Activated CD4-positive, alpha-beta T cell treated with anti-CD3 and anti-CD28 coated beads, Interleukin-2, Interleukin-4, amounts not matched to agents 100 ng/mL and 50 ng/mL, durations not matched to agents 16 hours and 8 hours (primary cell): ENCODE measurements at places on chromosomes 5 and 9.

DNA sequence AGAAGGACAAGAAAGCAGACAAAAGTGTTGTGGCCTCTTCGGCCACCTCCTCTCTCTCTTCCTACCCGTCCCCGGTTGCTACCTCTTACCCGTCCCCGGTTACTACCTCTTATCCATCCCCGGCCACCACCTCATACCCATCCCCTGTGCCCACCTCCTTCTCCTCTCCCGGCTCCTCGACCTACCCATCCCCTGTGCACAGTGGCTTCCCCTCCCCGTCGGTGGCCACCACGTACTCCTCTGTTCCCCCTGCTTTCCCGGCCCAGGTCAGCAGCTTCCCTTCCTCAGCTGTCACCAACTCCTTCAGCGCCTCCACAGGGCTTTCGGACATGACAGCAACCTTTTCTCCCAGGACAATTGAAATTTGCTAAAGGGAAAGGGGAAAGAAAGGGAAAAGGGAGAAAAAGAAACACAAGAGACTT, 2.4 kb downstream of the EGR1 start:
- DNase-seq = no peak

DNA sequence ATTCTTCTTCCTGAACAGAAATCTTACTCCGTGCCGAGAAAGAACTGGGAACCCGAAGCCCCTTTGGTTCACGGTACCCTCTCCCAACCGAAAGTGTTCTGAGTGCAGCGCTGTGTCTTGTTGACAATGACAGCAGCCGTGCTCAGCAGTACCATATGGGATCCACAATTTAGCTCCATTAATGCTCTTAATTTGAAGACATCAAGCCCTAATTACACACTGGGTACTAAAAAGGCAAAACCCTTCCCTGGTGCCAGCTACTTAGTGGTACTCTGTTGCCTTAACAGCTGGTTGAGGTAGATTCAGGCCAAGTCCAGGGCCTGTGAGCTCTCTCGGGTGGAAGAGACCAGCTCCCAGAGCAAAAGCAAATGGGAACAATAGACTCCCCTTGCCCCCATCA, 24.5 kb downstream of the DDX31 start:
- DNase-seq = no peak

- peak; percentile 75 for DNase-seq
Measured at GRCh38 chr5:94700592-94700991, 82.1 kb downstream of the SLF1 start.

GRCh38 chr9:113481176-113481787, 17.8 kb downstream of the RGS3 start:
- DNase-seq = no peak

- no peak for DNase-seq
Measured at GRCh38 chr9:129124506-129125069, 13.4 kb downstream of the PTPA start.

DNA sequence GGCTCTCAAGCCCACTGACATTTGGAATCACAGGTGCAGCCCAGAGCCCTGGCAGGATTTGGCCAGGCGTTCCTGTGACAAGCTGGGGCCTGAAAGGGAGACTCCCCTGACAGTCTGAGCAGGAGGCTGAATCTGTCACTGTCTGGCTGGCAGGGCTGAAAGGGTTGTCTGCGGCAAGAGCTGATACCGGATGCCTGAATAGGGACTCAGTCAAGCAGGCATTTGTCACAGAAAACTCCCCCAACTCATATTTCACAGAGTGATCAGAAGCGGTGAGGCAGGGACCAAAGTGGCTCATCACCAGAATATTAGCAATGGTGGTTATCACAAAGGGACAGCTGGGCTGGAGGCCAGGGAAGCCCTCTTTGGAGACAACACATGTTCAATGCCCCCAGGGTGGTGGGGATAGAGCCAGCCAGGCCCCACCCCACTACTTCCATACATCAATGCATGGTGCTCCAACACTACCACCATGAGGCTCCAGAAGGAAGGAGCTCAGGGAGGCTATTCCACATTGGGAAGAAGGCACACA, 295.5 kb downstream of the DTWD2 start:
- DNase-seq = no peak

DNA sequence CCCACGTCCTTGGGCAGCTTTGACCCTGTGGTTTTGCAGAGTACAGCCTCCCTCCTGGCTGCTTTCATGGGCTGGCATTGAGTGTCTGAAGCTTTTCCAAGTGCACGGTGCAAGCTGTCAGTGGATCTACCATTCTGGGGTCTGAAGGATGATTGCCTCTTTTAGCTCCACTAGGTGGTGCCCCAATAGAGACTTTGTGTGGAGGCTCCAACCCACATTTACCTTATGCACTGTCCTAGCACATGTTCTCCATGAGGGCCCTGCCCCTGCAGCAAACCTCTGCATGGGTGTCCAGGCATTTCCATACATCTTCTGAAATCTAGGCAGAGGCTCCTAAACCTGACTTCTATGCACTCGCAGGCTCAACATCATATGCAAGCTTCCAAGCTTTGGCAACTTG, 644.2 kb upstream of the CDH9 start:
- DNase-seq = no peak

DNA sequence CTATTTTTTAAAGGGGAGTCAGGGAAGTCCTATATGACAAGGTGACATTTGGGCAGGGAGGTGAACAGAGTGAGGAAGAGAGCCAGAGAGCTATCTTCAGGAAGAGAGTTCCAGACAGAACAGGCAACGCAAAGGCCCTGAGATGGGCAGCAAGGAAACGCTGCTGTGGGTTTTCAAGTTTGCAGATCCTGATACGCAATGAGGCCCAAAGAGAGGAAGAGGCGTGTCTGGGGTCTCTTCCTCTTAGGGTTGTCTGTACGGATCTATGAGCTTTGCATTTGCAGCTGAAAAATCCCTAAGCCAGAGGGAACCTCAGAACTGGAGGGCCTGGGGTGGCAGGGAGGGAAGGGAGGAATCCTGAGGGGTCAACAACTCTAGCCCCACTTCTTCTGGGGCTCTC, 13.6 kb downstream of the FAT2 start:
- no peak for DNase-seq

DNA sequence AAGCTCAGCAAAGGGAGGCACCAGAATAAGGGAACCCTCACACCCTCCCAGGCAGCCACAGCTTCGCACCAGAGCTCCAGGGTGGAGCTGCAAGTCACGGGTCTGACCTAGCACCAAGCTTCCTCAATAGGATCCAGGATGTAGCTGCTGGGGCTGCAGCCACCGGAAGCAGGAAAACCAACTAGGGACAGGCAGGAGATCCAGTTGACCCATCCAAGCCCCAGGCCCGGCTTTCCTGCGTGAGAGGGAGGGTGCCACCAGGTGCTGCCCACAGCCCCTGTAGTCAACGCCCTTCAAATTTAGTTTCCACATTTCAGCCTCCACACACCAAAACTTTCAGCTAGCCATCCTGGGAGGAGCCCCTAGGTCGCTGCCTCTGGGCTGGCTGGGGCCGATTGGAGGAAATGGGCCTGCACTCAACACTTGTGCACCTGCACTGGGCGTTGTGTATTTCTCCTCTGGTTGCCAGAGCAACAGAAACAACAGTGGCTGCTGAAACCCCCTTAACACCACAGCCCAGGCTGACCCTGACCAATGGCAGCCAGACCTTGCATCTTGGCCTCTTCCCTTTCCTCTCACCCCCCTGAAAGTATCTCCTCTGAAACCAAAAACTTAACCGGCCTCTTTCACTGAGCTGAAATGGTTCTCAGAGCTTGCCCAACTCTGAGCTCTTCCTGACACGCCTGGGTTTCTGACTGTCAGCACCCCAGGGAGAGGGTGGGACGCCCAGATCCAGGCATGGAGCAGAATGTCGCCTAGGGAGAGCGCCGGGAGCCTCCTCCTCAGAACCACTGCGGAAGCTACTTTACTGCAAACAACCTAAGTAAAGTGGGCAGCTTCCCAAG, 226.5 kb upstream of the MAP3K1 start:
- peak; percentile 34 for DNase-seq

DNA sequence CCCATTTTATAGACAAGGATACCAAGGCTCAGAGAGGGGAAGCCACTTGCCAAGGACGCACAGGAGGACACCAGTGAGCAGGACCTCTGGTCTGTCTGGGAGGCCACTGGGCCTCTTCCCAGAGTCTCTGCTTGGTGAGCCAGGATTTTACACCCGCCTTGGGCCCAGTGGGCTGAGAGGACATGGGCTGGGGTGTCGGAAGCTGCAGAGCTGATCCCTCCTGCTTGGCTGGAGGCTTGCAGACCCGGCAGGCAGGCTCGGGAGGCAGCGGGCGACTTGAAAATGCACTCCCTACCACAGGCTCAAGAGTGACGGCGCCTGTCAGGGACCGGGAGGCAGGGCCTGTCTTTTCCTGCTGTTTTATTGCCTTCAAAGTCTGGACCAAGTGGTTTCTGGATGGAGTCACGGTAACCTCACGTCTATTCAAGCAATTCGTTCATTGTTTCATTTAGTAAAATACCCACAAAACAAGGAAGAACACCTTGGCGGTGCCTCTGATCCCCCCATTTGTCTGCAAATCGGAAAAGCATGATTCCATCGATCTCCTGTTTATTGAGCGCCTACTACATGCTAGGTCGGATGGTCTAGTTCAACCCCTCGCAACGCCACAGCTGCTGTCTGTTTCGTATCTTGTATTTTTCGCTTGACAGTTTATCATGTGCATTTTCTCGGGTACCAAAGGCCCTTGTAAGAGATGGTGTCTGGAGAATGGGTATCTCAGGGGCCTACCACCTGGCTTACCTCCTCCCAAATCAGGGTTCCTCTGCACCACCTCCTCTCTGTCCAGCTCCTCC, 108.1 kb upstream of the IER5L start:
- DNase-seq = no peak

DNA sequence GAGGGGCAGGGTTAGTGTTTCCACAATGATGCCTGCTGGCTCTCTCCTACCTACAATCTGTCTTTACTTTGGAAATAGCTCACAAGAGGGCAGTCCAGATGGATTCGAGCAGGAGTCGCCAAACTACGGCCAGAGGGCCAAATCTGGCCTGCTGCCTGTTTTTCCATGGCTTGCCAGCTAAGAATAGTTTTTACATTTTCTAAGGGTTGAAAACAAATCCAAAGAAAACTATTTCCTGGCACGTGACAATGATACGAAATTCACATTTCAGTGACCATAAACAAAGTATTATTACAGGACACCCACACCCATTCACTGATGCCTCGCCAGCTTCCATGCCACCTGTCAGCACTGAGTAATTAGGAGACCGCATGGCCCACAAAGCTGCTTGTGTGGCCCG, 162.9 kb upstream of the WWC1 start:
- DNase-seq = no peak

GRCh38 chr9:91658513-91659105, 235.0 kb upstream of the NFIL3 start:
- DNase-seq = no peak

DNA sequence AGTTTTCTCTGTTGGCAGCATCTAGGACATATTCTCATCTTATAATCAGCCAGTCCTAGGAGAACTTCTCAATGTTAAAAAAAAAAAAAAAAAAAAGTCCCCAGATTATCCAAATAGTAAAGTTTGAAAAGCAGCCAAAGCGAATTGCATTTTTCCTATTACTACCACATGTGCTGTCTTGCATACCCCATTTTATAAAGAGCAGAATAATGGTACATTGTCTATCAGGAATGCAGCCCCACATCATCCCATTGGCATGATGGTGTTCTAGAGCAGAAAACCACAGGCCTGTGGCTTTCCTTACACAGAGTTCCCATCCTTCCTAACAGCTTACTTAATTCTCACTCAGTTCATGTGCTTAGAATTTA, 381.6 kb downstream of the TMEM38B start:
- DNase-seq = no peak

DNA sequence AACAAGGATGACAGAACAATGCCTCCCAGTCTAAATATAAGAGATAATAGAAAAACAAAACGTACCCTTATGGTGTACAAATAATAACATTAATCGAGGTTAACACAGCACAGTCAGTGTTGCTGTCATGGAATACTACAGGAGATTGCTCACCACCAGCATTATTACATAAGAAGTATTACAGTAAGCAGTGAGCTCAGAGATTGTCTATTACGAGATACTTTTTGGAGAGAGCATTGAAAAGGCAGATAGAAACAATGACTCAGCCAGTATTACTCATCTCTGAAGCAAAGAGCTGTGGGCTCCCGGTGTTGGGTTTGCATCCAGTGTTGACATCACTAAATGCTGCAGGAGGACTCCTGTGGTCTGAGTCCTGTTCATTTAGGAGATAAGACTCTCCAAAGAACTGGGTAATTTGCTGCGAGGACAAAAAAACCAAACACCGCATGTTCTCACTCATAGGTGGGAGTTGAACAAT, 191.9 kb upstream of the SEMA6A start:
- DNase-seq = peak; percentile 52

DNA sequence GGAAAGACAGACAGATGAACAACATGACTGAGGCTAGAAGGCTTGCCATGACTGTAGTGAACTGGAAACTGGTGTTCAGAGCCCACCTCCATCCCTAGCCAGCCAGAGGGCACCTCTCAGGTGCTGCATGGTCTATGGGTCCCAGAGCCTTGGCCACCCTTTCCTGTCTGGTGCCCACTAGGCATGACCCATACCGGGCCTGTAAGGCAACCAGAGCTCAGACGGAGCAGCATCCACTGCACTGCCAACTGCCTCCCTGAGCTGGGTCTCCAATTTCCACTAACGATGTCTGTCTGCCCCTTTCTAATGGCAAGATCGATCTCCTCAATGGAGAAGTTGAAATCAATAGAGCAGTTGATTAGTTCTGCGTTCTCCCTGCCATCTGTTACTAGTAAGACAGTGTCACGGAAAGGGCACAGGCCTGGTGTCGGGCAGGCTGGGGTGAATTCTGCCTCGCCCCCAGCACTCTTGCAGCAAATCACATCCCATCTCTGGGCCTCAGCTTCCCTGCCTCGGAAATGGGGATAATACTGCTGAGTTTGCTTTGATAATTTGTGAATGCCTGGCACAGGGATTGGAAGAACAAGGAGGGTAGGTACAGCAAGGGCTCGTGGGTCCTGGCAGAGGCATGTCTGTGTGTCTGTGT, 172.3 kb upstream of the MVB12B start:
- DNase-seq = no peak

DNA sequence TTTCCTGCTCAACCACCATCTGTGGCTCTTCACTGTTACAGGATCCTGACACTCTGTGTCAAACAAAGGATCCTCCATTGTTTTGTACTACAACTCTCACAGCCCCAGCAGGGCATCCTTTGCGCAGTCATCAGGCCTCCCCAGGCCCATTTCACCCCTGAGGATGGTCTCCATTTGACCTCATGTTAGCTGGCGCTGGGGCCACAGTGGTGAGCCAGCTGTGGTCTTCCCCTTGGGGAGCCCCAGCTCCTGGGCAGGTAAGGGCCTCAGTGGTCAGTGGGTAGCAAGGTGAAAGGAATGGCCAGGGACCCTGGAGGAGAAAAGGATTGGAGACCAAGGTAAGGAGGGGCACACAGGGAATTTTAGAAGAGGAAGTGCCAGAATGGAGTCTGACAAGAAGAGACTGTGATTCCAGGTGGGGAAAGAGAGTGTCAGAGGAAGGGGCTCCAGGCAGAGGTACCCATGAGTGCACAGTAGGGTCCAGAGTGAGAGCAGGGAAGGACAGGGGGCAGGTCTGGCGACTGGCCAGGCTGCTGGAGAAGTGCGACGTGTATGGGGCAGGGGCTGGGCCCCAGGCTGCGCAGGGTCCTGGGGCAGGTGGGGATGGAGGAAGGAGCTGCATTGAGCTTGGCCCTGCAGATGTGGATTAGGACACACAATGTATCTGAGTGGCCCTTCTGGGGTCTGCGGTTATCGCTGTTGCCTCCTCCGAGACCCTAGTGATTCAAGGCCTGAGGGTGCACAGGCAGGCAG, 109.9 kb downstream of the PHF2 start:
- DNase-seq = no peak
